ENCODE measurements at places on chromosomes 1 and 21. TPM values are rescaled to one million over a fixed set of nuclear protein-coding genes. Genes with fewer than 3 reads are reported as not detected.

The AMY2A gene
- 1.4 TPM for total RNA-seq

The GUCA2A gene
- total RNA-seq: not detected

GRCh38 chr1:183096894-183097293 lies 73.7 kb downstream of the LAMC1 start:
- H3K4me1 ChIP-seq: no peaks in the 10 kb centered on the region
- H3K4me3 ChIP-seq: no peak overlapping the region
- peak; percentile 41 for DNase-seq
- no peaks in the 10 kb centered on the region for H3K27me3 ChIP-seq
- H3K36me3 ChIP-seq: no peaks in the 10 kb centered on the region

- H3K27ac ChIP-seq: no peak overlapping the region
- H3K4me1 ChIP-seq: no peaks in the 10 kb centered on the region
- no peaks in the 10 kb centered on the region for H3K27me3 ChIP-seq
- no peak overlapping the region for H3K4me3 ChIP-seq
Measured at GRCh38 chr1:22860883-22861385, 111.7 kb downstream of the LACTBL1 start.

GRCh38 chr1:59641836-59642235 lies 172.9 kb upstream of the HOOK1 start:
- DNase-seq: no peak
- no peaks in the 10 kb centered on the region for H3K27me3 ChIP-seq
- H3K36me3 ChIP-seq: no peaks in the 10 kb centered on the region
- H3K4me3 ChIP-seq: no peak overlapping the region
- H3K27ac ChIP-seq: no peak overlapping the region

DNA sequence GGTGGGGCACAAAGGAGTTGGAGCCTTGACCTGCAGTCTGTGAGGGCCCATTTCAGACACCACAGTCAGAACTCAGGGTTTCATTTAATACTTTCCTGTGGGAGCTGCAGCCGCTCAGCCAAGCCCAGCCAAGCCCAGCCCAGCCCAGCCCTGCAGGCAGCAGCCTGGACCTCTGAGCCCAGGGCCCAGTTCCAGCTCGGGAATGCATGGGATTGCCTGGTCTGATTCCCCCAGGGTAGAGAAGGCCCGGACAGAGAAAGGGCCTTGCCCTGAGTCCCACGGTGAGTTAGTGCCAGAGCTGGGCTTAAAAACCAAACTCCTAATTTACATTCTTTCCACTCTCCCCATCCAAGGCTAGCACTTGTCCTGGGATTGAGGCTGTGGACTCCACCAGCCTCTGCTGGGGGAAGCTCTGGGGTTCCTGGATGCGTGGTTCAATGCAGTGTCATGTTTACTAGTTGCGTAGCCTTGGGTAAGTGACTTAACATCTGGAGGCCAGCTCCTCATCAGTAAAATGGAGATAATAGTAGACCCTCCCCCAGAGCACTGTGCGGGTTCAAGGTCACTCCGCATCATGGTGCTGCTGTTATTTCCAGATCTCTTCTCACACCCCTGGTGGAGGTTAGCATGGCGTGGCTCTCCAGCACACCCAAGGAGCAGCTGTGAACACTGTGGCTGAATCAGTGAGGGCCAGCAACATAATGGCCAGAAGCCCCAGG lies 29.2 kb upstream of the PKP1 start:
- no peak overlapping the region for H3K4me3 ChIP-seq
- H3K27me3 ChIP-seq: no peaks in the 10 kb centered on the region
- H3K4me1 ChIP-seq: no peaks in the 10 kb centered on the region
- no peak overlapping the region for H3K27ac ChIP-seq
- DNase-seq: no peak

All from heart right ventricle (tissue), 16 donors.